Activated CD4-positive, alpha-beta T cell treated with anti-CD3 and anti-CD28 coated beads, Interleukin-2, amount 50 U/mL, for 1 hour (primary cell): ENCODE measurements at places on chromosomes 3 and 15.

DNA sequence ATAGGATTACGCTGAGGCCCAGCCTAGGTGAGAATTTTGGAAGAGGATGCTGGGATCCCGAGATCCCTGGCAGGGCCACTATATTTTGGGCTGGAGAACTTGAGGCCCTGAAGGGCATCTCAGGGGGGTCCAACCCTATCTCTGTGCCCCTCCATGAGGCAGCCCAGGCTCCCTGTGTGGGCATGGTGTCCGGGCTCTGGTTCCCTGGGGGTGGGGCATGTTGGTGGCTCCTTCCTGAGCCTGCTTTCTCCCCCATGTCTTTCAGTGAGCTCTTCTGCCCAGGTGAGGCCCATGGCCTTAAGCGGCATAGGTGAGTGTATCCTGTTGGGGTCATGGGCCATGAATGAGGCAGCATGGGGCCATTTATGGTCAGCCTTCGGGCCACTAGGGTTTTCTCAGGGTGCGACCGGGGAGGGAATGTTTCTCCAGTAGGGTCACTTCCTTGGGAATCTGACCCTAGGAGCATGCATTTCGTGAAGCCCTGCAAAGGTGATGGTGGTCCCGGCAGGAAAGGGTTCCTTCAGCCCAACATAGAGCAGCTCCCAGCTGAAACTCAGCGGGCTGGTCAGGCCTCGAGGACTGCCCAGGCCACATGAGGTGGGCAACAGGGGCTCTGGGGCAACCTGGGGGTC is 191.3 kb downstream of the UBE3A start:
- no peak for DNase-seq

DNA sequence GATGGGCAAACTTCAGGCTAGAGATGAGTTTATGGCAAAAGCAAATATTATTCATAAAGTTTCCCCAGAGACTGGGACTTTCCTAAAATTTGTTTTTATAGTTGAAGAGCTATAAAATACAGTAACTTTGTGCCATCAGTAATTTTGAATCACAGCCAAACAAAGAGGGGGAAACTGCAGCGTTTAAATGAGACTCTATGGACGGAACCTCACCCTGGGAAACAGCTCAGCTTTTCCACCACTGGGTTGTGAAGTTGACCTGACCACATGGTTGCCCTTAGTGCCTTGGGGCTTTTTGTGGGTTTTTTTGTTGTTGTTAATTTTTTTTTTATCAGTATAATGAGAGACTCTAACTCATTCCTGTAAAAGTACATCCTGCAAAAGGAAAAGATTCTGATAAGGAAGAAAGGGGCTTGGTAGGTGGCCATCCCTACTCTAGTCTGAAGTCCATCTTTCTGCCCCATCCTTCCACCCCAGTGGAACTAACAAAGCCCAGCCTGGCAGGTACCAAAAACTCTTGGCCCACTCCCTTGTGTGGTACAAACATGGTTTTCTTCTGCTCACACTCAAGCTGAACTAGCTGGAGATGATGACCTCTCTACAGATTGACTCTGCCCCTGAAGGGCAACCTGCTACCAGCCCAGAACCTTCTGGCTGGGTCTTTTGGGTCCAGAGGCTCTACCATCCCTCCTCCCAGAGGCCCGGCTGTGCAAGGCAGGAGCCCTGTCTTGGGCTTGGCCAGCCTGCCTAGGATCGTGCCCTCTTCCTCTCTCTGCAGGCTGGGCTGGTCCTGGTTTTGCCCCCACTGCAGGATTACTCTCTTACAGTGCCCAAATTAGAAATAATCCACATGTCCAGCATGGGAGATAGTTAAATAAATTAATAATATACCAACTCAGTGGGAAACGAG is 41.2 kb downstream of the RLBP1 start:
- no peak for DNase-seq

DNA sequence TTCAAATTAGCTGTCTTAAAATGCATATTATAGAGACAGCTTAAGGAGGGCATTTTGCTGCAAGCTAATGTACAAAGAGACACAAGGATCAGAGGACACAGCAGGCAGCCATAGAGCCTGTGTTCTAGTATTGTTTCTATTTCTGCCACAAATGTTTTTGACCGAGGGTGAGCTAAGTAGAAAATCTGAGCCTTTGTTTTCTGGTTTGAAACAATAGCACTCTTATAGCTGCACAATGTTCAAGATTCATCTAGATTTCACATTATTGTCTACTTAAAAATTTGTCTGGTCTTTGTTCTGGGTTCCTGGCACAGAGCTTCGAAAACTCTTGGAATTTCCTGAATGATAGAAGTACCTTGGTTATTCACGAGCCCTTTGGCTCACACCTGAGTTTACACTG is 40.0 kb upstream of the TUSC7 start:
- DNase-seq: no peak

- DNase-seq: no peak
Measured at GRCh38 chr15:85937661-85938060, 142.0 kb upstream of the AGBL1 start.

- no peak for DNase-seq
Measured at GRCh38 chr3:116863822-116864589, 154.4 kb downstream of the TUSC7 start.

DNA sequence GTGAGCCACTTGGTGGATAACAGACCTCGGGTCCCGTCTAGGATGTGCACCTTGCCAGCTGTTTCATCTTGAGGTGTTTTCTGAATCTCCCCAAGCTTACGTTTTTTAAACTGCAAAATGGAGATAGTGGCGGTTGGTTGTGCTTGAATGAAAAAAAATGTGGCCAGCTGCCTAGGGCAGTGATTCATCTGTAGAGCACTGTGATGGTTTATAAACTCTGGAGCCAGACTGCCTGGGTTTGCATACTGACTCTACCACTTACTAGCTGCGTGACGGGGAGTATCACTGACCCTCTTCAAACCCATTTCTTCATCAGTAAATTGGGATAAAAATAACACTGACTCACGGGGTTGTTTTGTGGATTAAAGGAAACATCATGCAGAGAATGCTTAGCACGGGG is 159.1 kb downstream of the CHL1 start:
- no peak for DNase-seq

- no peak for DNase-seq
Measured at GRCh38 chr3:171792531-171792930, 17.8 kb downstream of the PLD1 start.

- no peak for DNase-seq
Measured at GRCh38 chr15:94400526-94401298, 169.4 kb downstream of the MCTP2 start.

DNA sequence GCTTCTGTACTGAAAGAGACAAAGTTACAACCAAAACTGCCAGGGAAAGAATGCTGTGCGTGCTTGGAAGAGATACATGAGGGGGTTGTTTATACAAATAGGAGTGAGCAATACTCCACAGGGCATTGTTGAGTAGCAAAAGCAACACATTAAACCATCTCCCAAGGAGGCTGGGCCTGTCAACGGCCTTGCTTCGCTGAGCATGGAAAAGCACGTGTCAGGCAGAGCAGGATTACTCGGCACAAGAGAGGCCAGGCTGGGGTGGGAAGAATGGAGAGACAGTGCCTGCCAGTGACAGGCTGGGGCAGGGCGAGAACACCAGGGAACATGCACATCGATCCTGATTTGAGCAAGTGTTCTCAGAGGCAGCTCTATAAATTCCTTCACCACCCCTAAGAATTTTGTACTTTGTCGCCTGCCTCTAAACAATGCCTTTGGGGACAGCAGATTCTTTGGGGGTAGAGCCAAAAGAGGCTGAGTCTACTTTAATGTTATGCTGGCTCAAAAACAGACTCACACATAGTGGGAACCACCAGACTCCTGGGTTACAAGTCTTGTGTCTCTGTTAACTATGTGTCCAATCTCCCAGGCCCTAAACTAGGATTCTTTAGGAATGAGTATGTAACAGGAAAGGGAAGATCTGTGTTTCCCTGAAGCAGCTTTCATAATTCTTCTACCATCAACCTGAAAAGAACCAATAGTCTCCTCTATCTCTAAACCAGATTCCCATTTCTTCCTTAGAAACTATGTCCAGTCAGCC is 67.2 kb downstream of the LIPC start:
- DNase-seq: no peak

GRCh38 chr15:40050788-40051470 is 11.9 kb upstream of the SRP14 start:
- DNase-seq: no peak

DNA sequence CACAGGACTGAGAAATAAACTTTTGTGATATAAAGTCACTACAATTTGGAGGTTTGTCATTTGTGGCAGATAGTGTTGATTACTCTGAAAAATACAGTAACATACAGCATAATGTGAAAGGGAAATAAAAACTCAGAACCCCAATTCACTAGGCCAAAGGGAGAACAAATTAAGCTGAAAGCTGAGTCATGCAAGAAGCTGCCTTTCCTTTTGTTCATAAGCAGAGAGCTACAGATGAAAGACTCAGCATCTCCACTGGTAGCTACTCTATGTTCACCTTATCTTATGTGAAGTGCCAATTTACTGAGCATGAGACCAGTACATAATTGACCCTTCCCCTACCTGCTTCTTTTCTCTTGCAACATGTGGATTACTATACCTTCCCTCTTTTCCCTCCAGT is 19.3 kb upstream of the SLTM start:
- DNase-seq: no peak

DNA sequence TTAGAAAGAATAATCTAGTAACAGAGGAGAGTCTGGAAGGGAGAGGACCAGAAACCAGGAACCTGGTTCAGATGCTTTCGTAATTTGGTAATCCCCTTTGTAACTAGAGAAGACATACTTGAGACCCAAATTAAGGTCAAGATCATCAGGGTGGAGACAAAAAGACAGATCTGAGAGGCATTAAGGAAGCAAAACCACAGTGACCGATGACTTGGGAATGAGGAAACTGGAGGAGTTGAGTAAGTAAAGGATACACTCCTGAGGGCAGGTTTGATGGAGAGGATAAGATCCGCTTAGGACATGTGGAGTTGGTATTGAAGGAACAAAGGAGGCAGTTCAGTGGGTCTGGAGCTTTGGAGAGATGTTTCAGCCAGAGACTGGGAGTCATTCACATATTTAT is 23.6 kb upstream of the BCL2A1 start:
- DNase-seq: no peak

- DNase-seq: no peak
Measured at GRCh38 chr3:129106320-129106719, 15.3 kb downstream of the RAB43 start.

- DNase-seq: no peak
Measured at GRCh38 chr3:24120434-24120833, 175.3 kb downstream of the NR1D2 start.
